ENCODE measurements at places on chromosomes 6 and 20.

GRCh38 chr6:15369838-15370237 is 124.0 kb downstream of the JARID2 start:
- H3K4me3 ChIP-seq: no peak overlapping the region
- H3K27ac ChIP-seq: no peak overlapping the region
- no peaks in the 10 kb centered on the region for H3K27me3 ChIP-seq
- no peak for DNase-seq
- H3K4me1 ChIP-seq: no peaks in the 10 kb centered on the region

DNA sequence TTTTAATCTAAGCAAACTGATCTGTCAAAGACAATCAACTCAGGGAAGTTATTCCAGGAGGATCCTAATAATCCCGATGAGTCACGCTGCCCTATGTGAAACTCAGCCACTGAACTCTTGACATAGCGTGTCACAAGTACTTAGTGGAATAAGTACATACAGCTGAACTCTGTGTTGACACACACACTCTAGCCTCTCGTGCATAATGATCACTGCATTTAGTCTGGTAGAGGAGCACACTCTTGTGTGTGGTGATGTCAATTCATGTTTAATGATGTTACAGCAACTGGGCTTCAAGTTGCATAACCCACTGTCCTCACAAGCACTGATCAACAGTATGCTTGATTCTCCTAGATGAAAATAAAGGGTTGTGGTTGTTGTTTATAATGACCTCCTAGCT is 148.3 kb downstream of the HACE1 start:
- no peaks in the 10 kb centered on the region for H3K4me1 ChIP-seq
- DNase-seq: no peak
- no peaks in the 10 kb centered on the region for H3K36me3 ChIP-seq
- H3K27me3 ChIP-seq: no peaks in the 10 kb centered on the region
- H3K4me3 ChIP-seq: no peak overlapping the region
- no peak overlapping the region for H3K27ac ChIP-seq

GRCh38 chr6:82910820-82911219 is 154.8 kb downstream of the UBE3D start:
- no peak for DNase-seq
- no peaks in the 10 kb centered on the region for H3K4me1 ChIP-seq
- no peak overlapping the region for H3K27ac ChIP-seq
- H3K4me3 ChIP-seq: no peak overlapping the region
- H3K27me3 ChIP-seq: no peaks in the 10 kb centered on the region

DNA sequence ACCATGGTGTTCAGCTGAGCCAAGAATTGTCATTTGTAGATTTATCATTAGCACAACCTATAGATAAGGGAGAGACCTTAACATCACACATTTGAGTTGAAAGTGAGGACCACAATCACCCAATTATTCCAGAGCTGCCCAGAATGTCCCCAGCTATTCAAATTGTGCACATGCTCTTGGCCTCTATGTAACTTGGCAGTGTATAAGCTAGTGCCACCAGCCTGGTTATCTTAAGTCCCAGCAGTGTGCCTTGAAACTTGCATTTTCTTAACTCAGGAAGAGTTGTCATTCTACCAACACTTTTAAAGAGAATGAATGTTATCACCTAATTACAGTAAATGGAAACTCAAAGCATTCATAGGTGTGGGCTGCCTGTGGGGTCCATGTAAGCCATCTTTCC is 191.1 kb downstream of the COL9A1 start:
- H3K4me3 ChIP-seq: no peak overlapping the region
- H3K27me3 ChIP-seq: no peaks in the 10 kb centered on the region
- no peak for DNase-seq
- H3K4me1 ChIP-seq: no peaks in the 10 kb centered on the region
- no peaks in the 10 kb centered on the region for H3K36me3 ChIP-seq
- H3K27ac ChIP-seq: no peak overlapping the region

GRCh38 chr6:168150551-168151320 is 71.7 kb upstream of the FRMD1 start:
- H3K4me3 ChIP-seq: no peak overlapping the region
- no peak overlapping the region for H3K27ac ChIP-seq
- H3K36me3 ChIP-seq: no peaks in the 10 kb centered on the region
- no peaks in the 10 kb centered on the region for H3K27me3 ChIP-seq

DNA sequence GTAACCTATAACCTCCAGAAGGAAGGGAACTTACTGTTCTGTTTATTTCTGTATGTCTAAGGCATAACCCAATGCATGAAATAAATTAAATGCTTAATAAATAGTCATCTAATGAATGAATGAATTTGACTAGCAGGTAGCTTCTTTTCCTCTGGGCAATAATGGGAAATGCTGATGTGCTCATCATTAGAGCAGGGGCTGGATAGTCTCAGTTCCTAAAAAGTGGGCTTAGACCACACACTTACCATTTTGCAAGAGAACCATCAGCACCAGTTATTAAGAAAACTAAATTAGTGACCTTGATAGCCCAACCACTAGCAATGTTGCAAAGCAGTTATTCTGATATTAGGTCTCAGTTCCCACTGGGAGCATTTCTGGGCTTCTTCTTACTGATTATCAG is 449.7 kb downstream of the CDC5L start:
- H3K27ac ChIP-seq: no peak overlapping the region
- no peak overlapping the region for H3K4me3 ChIP-seq
- no peak for DNase-seq
- H3K36me3 ChIP-seq: no peaks in the 10 kb centered on the region
- H3K4me1 ChIP-seq: no peaks in the 10 kb centered on the region
- H3K27me3 ChIP-seq: no peaks in the 10 kb centered on the region

DNA sequence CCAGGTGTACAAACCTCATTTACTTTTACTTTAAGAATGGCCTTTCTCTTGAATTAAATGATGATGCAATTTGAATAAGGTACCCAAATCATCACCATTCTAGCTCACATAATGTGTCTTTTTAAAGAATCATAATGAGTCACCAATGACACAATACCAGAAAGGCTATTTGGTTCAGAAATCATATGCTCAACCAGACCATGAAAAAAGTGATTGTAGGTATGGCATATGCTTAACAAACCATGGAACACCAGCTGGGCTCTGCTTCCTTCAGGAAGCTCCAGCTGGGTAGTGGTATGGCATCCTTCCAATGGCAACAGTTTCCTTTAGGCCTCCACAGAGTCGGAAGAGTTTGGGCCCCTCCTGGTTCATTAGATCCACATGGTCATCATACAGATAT is 128.2 kb downstream of the FRK start:
- no peaks in the 10 kb centered on the region for H3K36me3 ChIP-seq
- peak overlapping the region; percentile 89 for H3K27ac ChIP-seq
- H3K27me3 ChIP-seq: no peaks in the 10 kb centered on the region
- H3K4me3 ChIP-seq: no peak overlapping the region
- H3K4me1 ChIP-seq: peaks cover 8% of the 10 kb centered on the region
- no peak for DNase-seq

- no peak for DNase-seq
- no peak overlapping the region for H3K27ac ChIP-seq
- no peak overlapping the region for H3K4me3 ChIP-seq
- no peaks in the 10 kb centered on the region for H3K27me3 ChIP-seq
Observed at GRCh38 chr20:528923-529604, 14.5 kb downstream of the CSNK2A1 start.

GRCh38 chr6:119717942-119718341 is 368.4 kb upstream of the MAN1A1 start:
- DNase-seq: no peak
- H3K4me3 ChIP-seq: no peak overlapping the region
- H3K36me3 ChIP-seq: no peaks in the 10 kb centered on the region
- H3K4me1 ChIP-seq: no peaks in the 10 kb centered on the region
- H3K27me3 ChIP-seq: no peaks in the 10 kb centered on the region

GRCh38 chr20:33719277-33719988 is 677 bp downstream of the PXMP4 start:
- peaks cover 5% of the 10 kb centered on the region for H3K36me3 ChIP-seq
- no peaks in the 10 kb centered on the region for H3K27me3 ChIP-seq
- no peak for DNase-seq
- H3K4me1 ChIP-seq: peaks cover 3% of the 10 kb centered on the region
- peak overlapping the region; percentile 68 for H3K27ac ChIP-seq
- H3K4me3 ChIP-seq: peak overlapping the region; percentile 92

DNA sequence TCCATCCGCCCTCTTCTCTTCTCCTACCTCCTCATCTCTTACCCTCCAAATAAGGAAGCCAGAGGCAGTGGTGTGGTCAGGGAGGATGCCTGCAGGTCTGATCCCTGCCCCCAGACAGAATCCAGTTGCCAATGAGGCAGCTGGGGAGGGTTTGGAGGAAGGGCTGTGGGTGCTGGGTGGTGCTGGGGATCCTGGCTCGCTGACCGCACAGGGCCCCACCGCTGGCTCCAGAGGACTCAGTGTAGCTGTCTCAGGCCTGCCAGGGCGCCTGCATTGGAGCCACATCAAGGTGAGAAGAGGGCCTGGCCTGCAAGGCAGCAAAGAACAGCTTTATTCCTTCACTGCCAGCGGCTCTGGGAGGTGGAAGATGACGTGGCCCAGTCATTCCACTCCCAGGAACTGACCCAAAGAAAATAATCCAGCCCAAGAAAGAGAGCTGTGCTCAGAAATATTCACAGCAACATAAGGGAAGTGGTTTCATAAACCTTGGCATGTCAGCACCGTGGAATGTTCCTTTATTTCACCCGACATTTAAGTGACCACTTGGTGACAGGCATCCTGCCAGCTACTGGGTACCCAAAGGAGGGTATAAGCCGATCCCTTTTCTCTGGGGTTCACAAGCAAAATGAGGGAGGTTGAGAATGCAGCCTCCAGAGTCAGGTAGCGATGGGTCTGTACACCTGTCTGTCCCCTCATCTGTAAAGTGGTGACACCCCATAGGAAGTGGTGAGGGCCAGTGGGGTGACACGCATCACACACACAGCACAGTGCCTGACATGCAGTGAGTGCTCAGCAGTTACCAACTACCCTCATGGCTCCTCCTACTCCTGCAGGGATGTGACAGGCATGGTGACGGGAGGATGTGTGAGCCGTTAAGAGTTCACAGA is 125.1 kb downstream of the SNX5 start:
- peaks cover 29% of the 10 kb centered on the region for H3K4me1 ChIP-seq
- H3K4me3 ChIP-seq: no peak overlapping the region
- peak; percentile 93 for DNase-seq

DNA sequence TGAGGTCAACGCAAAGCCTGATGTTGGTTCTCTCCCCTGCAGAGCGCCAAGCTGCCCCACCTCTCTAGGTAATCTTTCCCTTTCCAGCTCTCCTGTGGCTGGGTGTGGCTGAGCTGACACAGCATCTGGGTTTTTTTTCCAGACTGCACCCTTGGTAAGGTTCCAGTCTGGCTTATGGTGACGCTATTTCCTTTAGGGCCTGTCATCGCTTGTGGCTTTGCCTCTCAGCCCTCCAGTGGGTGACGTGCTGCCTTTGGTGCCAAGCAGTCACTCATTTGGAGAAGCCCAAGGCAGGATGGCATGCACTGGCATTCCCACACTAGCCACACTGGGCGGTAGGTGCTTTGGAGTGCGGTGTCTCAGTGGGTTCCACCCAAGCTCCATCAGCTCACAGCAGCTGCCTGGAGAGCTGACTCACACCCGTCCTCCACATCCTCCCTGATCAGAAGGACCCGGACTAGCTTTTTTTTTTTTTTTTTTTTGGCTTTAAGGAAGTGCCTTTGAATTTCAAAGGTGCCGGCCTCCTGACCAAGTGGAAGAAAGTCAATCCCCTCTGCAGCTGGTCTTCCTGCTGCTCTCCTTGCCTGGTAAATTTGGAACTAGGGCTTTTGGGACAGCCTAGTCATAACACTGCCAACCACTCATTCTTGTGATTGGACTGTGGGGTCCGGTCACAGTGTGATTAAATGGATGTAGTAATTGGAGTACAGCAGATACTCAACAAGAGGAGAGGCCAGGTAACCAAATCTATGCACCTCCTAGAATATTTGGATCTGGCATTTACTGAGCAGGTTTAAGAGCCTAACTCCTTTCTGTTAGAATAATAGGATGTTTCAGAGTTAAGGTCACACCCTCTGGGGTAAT is 153.6 kb downstream of the CD83 start:
- H3K27me3 ChIP-seq: no peaks in the 10 kb centered on the region
- no peak overlapping the region for H3K27ac ChIP-seq
- peak; percentile 17 for DNase-seq
- no peak overlapping the region for H3K4me3 ChIP-seq
- no peaks in the 10 kb centered on the region for H3K36me3 ChIP-seq

- DNase-seq: no peak
- H3K27me3 ChIP-seq: no peaks in the 10 kb centered on the region
- no peak overlapping the region for H3K27ac ChIP-seq
- H3K4me3 ChIP-seq: no peak overlapping the region
- H3K36me3 ChIP-seq: no peaks in the 10 kb centered on the region
Observed at GRCh38 chr6:105452924-105453756, 50.3 kb upstream of the PREP start.

DNA sequence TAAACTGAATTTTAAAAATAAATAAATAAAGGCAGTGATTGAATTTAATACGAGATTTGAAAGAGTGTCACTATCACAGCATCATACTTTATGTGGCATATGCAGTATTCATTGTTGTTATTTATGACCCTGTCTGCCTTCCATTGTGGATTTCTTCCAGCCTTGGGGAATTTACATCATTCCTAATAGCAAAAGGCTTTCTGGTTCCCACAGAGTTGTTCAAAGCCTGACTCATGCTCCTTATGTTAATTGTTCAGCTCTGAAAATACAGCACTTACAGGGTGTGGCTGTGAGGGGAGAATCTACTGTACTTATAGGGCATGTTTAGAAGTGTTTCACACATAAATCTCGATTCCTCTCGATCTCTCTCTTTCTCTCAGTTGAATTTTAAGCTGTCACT is 54.4 kb downstream of the JAG1 start:
- no peak overlapping the region for H3K4me3 ChIP-seq
- peak overlapping the region; percentile 57 for H3K27ac ChIP-seq
- H3K36me3 ChIP-seq: no peaks in the 10 kb centered on the region
- no peak for DNase-seq

DNA sequence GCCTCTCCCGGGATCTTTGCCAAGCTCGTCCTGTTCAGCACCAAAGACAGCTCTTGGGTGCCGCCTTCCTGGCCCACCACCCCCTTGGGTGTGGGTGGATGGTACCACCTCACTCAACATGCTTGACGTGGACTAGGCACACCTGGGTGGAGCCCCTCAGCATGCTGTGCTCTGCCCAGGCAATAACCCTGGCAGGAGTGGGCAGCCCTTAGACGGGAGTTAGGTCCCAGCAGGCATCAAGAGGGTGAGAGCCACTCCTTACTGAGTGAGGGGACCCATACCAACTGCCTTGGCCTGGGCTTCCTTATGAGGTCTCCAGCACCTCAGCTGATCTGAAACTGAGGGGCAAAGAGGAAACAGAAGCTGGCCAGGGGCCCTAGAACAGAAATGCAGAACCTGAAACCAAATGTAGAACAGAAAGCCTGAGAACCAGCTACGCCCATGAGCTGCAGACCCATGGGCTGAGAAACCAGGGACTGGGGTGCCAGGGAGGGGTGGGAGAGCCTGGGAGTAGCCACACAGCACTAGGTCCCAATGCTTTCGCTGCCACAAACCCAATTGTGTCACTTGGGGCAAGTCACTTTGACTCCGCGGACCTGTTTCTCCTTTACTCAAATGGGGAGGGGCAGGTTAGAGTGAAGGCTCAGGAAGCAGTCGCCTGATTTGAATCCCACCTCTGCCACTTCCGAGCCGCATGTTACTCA is 2.0 kb downstream of the FGD2 start:
- no peak for DNase-seq
- no peaks in the 10 kb centered on the region for H3K4me1 ChIP-seq
- peak overlapping the region; percentile 23 for H3K4me3 ChIP-seq

- H3K27ac ChIP-seq: no peak overlapping the region
- H3K27me3 ChIP-seq: no peaks in the 10 kb centered on the region
- H3K4me1 ChIP-seq: no peaks in the 10 kb centered on the region
- no peak for DNase-seq
- H3K36me3 ChIP-seq: no peaks in the 10 kb centered on the region
Observed at GRCh38 chr6:109998159-109998785, 20.2 kb downstream of the GPR6 start.
